ENCODE measurements at places on chromosomes 12 and 14.

- DNase-seq: no peak
Observed at GRCh38 chr14:55412676-55413075, 1.0 kb upstream of the ATG14 start.

DNA sequence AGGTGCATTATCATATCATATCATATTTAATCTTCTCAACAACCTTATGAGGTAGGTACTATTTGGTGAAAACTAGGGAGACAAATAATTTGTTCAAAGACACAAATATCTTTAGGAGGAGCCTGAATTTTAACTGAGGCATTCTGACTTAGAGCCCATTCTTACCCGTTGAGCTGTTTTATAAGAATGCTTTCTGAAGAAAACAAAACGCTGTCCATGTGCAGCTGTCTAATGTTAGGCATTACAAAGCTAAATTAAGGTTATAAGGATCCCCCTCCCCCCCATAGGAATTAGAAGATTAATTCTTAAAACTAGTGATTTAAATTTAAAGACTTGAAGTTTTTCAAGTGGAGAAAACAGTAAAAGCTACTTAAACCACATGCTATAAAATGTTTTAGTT, 6.4 kb downstream of the KTN1 start:
- DNase-seq: no peak

DNA sequence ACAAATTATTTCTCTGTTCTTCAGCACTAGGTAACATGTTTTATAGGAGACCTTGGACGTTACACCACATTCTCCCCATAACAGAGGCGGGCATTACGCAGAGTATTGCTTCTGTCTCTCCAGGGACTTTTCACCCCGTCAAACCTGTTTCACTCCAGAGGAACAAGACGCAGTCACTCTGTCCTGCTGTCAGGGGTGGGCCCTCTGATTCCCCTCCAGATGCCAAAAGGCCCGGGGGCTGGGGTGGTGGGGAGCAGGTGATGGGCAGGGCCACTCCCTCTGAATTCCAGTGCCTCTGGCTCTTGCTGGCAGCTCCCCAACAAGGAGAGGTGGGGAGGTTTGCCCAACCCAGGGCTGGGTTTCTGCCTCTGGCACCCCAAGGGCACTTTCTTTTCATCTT, 71.9 kb downstream of the NTF3 start:
- DNase-seq: no peak

- DNase-seq: no peak
Observed at GRCh38 chr14:95204705-95205104, 47.4 kb upstream of the DICER1 start.

DNA sequence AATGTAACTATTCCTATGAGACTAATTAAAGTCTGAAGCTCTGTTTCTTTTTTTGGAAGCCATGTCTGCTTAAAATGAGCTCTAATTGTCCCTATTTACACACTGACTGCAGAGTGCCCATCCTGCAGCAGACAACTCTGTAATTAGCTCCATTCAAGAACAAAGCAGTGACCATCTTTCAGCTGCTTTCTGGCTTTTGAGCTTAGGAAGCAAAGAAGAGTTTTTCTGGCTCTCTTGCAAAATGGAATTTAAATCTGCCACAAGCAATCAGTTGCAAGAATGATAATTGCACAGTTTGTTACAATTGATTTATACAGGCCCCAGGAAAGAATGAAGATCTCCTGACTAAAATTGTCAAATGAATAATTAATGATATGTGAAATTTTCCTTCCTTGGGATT, 83.4 kb downstream of the GAS2L3 start:
- DNase-seq: no peak

DNA sequence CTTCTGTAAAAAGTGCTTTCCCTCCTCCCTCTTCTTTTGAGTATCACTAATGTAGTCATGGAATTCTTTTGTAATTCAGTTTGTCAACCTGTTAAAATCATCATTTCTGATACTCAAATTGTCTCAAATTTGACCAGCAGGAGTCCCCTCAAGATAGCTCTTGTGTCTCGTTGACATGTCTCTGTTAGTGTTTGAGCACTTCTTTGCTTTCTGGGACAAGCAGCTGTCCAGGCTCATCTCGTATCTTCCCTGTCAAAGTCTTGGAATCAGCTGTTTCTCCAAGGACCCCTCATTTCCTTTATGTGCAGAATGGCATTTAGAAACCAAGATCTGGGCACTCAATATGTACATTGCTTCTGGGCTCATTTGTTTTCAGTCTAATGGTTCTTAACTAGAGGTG, 10.7 kb downstream of the CIPC start:
- no peak for DNase-seq

DNA sequence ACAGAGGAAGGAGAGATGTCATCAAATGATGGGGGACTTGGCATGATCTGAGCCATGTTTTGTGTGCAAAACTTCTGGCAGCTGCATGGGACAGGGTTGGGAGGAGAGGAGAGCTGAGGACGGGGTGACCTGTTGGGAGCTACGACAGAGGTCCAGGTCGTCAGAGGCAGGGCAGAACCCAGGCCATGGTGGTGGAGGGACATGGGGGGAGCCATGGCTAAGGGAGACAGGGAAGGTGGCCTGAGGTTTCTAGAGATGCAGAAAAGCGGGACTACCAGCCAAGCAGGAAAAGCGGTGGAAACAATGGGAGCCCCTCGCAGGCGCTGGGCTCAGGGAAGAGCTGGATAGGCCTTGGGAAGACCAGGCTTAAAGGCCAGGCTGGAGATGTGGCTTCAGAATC, 88.3 kb downstream of the DICER1 start:
- no peak for DNase-seq

- DNase-seq: peak; percentile 79
Observed at GRCh38 chr12:50825372-50825838, 17.3 kb upstream of the TMPRSS12 start.

- DNase-seq: no peak
Observed at GRCh38 chr12:93208011-93208410, 169.7 kb upstream of the NUDT4 start.

- no peak for DNase-seq
Observed at GRCh38 chr12:25712169-25712568, 159.1 kb upstream of the LMNTD1 start.

DNA sequence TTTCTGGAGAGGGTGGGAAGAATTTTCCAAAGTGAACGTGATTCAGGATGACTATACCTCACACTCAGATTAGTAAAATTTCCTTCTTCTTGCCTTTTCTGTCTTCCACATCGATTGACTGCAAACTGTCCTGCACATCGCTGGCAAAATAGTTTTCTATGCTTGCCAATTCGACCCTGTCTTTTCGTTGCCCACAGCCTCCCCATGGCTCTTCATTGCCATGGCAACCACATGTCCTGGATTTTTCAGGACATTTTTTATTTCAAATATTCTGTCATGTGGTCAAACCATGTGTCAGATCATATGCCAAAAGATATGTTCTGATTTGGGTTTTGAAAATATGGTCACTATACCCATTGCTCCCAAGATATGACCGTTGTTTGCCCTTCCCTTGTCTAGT, 46.9 kb upstream of the OTX2 start:
- no peak for DNase-seq

DNA sequence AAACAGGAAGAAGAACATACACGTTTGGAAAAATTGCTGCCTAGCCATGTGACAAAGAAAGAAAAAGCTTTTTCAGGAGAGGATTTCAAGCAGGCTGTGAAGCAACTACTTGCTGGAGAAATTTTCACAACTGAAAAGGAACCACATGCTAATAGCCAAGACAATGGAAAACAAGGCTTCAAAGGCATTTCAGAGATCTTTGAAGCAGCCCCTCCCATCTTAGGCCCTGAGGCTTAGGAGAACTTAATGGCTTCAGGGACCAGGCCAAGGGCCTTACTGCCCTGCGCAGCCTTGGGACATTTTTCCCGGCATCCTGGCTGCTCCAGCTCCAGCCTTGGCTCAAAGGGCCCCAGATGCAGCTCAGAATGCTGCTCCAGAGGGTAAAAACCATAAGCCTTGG, 255.9 kb upstream of the ARID2 start:
- no peak for DNase-seq

DNA sequence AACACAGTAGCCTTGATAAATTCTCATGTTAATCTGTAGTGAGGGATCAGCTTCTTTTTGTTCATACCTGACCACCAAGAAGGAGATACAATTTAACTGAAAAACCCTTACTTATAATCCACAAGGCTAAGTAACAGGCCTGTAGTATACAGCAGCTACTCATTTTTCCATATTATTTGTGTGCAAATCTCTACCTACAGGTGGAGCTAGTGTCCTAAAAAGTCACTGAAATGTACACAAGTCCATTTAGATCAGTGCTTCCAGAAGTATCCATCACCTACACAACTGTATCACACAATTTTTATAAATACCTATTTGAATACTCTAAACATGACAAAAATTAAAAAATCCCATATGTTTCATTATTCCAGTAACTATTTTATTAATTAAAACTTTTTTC, 173.2 kb downstream of the SLC35F4 start:
- peak; percentile 51 for DNase-seq

DNA sequence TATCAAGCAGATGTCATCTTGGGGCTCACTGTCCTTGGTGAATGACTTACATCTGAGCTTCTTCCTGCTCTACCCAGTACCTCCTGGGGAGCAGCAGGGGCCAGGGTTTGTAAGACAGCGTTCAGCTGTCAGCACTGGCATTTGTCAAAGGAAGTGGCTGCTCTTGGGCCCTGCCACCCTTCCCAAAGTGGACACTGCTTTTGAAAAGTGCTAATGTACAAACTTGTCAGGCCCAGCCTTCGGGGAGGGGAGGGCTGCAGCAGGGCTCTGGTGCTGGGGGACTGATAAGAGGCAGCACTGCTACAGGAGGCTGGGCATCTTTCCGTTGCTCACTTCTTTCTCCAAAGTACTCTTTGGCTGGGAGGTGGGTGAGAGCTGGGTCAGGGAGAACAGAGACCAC, 59.8 kb upstream of the RBM19 start:
- no peak for DNase-seq

- DNase-seq: no peak
Observed at GRCh38 chr12:124919521-124920352, 5.3 kb upstream of the UBC start.

GRCh38 chr12:68766646-68767045, 20.7 kb downstream of the SLC35E3 start:
- no peak for DNase-seq

DNA sequence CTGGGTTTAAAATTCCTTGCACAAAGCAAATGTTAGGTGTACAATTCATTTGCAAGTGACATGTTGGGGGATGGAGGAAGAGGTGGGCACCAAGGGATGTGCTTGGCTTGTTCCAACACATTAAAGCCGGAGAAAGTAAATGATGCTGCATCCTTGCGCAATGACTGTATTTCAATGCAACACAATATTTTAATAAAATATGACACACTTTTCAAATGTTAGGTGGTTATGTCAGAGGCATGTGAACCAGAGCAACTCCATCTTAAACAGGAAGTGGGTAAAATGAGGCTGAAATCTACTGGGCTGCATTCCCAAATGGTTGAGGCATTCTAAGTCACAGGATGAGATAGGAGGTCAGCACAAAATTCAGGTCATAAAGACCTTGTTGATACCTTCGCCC, 53.6 kb upstream of the ARHGAP5 start:
- no peak for DNase-seq

DNA sequence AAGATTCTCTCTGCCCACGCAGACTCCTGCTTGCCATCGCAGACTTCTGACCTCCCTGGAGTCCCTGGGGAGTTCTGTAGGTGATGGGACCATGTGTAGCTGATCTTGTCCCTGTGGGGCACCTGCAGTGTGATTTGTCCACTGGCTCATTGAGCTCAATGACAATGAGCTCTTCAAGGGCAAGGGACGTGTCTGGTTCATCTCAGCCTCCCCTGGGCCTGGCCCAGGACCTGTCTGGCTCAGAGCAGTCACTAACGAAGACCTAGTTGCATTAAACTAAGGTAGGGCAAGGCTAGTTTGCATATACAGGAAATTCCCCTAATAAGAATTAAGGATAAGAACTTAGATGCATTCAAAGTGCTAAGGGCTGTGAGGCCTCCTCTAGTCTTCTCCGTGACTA, 245.5 kb upstream of the NOS1 start:
- no peak for DNase-seq

- DNase-seq: no peak
Observed at GRCh38 chr12:62859321-62859737, 75.6 kb downstream of the PPM1H start.

DNA sequence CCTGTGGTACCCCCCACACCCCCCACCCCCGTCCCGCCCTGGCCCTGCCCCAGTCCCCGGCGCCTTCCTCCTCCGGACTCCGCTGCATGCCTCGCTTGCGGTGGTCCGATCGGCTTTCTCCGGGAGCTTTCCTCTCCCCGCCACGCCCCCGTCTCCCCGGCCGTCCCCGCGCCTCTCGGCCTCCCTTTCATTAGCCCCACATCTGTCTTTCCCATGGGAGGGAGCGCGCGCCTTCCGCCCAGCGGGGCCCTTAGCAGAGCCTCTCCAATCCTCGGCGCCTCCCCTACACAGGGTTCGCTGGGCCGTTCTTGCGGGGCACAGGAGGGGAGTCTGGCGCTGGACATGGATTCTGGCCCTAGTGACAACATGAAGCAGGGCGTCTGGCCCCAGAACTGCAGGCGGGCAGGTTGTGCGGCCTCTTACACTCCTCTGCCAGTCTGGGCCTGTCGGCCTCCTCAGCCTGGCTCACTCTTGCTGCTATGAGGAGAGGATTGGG, 1.5 kb upstream of the EFS start:
- no peak for DNase-seq

- no peak for DNase-seq
Observed at GRCh38 chr12:52197371-52198231, 5.8 kb upstream of the KRT80 start.

- peak; percentile 1 for DNase-seq
Observed at GRCh38 chr14:28102814-28103213, 663.8 kb upstream of the FOXG1 start.

GRCh38 chr12:121992059-121992879, 29.4 kb upstream of the BCL7A start:
- DNase-seq: peak; percentile 76

DNA sequence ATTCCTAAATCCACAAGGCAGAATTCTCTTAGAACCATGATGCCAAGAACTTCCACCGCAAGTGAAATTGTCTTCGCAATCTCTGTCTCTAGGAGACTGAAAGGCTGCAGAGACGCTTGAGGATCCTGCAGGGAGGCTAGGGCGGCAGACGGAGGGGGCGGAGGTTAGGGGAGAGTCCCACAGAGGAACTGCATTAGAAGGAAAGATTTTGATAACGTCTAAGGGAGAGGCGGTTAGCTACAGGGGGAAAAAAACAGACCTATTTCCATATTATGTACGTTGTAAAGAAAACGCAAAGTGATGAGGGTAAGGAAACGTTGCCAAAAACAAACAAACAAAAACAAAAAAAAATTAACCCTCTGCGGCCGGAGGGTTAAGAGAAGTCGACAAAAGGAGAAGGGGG, 595 bp downstream of the KLHL28 start:
- peak; percentile 38 for DNase-seq

DNA sequence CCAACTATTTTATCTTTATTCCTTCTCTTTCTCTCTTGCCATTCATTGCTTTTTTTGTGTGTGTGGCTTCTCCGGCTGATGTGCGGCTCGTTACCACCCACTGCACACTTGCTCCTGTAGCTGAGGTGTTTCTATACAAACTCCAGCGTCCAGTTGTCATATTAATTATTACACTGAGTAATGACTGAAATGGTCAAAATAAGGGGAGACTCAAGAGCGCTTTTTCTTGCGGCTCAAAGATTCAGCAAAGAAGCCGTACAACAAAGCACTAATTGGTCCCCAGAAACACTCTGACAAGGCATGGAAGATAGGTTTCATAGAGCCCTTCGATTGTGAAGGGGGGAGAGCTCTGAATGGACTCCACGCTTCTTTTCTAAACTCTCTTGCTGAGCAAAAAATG, 5.6 kb upstream of the ASCL1 start:
- DNase-seq: no peak
